ENCODE measurements at places on chromosomes 6 and 20. TPM values are rescaled to one million over a fixed set of nuclear protein-coding genes. Genes with fewer than 3 reads are reported as not detected.
A peak's percentile ranks its signal among the peaks of the same experiment; 100 is the strongest.

- no peak for DNase-seq
These were observed 11.3 kb upstream of the ZNF451 start for GRCh38 chr6:57078531-57079207.

- no peak for DNase-seq
These were observed 149.3 kb downstream of the TRIM27 start for GRCh38 chr6:28774292-28775051.

DNA sequence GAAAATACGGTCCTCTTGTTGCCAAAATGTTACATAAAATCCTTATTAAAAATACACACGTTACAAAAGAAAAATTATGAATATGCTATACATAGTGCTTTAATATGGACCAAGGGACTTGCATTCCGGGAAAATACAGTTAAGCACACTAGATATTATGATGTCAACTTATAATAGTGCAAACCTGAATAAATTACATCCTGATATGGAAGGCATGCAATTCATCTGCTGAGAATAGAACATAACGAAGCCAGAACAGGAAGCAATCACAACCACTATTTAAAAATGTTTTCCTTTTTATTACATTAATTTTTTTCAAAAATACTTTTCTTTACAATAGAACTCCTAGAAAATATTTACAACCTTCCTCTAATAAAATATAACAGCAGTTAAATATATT, 7.8 kb upstream of the MRPS10 start:
- DNase-seq = no peak

DNA sequence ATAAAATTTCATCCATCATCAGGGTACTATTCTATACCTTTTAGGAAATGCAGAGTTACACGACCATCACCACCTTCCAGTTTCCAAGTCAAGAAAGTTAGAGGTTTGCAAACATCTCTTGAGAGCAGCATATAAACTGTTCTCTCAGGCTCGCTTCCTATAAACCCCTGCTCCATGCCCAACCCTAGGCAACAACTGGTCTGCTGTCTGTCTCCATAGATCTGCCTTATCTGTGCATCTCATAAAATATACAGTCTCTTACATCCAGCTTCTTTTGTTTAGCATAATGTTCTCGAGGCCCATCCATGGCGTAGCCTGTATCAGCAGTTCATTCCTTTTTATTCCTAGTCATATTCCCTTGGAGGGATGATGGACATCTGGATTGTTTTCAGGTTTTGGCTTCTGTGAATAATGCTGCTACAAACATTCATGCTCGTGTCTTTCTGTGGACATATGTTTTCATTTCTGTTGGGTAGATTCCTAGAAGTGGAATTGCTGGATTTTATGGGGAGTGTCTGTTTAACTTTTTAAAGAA, 6.1 kb downstream of the PTPRT start:
- DNase-seq = no peak

GRCh38 chr6:1634081-1634480, 24.4 kb downstream of the FOXC1 start:
- DNase-seq = no peak

- no peak for DNase-seq
These were observed 41.7 kb downstream of the SLC9A8 start for GRCh38 chr20:49854190-49854875.

DNA sequence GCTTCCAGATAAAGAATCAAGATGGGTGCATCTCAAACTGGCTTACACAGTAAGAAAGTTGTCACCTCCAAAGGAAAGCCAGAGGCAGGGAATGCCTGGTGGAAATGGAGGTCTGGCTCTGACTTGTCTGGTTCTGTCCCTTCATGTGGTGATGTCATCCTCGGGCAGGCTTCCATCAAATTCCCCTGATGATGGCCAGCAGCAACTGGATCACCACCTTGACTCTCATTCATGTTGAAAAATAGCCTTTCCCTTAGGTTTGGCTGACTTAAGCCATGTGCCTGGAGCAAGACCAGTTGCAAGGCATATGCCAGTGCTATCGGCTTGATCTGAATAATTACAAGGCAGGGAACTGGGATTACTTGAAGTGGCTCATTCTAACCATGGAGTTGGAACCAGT, 28.8 kb downstream of the IMPG1 start:
- DNase-seq = peak; percentile 9

DNA sequence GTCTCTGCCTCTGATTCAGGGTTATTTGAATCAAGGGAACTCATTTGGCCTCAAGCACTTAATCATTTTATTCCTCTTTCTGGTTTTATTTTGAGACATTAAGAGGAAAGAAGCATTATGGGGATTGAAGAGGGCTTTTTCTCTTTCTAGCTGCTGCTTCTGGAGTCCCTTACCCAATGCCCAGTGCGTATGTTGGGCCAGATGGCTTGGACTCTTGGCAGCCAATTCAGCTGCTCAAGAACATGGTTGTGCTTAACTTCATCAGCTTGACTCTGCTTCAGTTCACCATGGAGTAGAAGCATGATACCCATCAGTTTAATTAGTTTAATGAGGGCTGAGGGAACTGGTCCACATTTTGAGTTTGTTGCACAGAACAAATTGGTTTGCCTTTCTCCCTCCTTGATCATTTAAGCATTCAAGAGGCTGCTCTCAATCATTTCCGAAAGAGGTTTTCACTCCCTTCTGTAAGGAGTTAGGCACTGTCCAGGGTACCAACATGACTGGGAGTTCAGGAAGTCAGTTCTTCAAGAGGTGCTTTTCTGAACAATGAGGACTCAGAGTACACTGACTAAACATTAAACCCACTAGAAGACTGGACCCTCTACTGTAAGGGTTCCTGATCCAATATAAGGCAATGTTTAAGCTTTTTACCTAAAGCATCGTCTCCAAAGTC, 14.6 kb downstream of the PDYN start:
- no peak for DNase-seq

- no peak for DNase-seq
These were observed 388.3 kb upstream of the RNF217 start for GRCh38 chr6:124573953-124574352.

GRCh38 chr20:43102394-43102793, 87.3 kb downstream of the PTPRT start:
- DNase-seq = no peak

The MOG gene
- not detected for total RNA-seq

The GRM1 gene
- total RNA-seq = not detected

The UNC93A gene
- total RNA-seq = not detected

The LY6G6C gene
- total RNA-seq = not detected

The TRIM10 gene
- total RNA-seq = not detected

The TOX2 gene
- 2.4 TPM for total RNA-seq

All from MCF 10A (cell line).